ENCODE measurements at places on chromosomes 2 and 18.

DNA sequence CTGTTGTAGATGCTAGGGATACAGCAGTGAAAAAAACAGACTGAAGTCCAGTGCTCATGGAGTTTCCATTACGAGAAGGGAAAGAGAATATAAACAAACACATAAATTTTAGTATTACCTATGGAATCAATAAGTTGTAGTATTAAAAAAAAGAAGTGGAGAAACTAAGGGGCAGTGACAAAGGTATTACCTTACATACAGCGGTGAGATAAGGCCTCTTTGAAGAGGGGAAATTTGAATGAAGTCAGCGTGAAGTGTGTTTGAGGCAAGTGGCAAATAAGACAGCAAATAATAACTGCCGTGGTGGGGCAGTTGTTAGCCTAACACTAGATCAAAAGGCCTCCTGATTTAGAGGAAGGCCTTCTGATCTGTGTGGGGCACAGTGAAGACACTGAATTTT, 57.9 kb downstream of the TLK1 start:
- no peak for DNase-seq

DNA sequence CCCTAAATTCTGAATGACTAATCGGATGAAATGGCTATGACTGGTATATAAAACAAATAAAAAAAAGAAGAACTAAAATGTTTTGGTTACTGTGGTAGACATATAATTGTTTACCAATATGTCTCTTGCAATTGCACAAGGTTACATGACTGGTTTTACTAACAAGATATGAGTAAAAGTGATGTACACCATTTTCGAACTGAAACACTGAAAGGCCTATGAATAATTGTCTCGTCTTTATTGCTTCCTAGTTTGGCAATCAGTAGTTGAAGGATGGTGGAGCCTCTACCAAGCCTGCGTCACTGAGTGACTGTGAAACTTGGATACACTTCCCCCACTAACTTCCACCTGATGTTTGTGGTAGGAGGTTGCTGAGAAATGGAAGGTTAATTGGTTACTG, 16.5 kb downstream of the CDH19 start:
- DNase-seq: no peak

GRCh38 chr2:45992021-45992740, 305.0 kb upstream of the EPAS1 start:
- DNase-seq: no peak

DNA sequence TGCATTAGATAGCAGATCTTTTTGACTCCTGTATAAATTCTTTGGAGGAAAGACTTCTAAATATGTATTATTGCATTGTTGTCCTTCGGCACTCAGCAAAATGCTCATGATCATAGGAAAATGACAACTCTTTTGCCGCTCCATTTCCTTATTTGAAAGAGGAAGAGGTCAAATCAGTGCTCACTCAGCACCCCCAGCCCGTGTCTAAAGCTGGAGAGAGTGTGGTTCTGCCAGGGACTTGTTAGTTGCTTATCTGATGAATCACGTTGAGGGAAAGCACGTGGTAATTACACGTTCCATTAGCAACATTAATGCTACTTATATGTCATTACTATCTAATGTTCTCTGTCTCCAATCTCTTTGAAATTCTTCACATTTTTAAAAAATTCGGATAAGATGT, 46.0 kb upstream of the MBP start:
- no peak for DNase-seq

DNA sequence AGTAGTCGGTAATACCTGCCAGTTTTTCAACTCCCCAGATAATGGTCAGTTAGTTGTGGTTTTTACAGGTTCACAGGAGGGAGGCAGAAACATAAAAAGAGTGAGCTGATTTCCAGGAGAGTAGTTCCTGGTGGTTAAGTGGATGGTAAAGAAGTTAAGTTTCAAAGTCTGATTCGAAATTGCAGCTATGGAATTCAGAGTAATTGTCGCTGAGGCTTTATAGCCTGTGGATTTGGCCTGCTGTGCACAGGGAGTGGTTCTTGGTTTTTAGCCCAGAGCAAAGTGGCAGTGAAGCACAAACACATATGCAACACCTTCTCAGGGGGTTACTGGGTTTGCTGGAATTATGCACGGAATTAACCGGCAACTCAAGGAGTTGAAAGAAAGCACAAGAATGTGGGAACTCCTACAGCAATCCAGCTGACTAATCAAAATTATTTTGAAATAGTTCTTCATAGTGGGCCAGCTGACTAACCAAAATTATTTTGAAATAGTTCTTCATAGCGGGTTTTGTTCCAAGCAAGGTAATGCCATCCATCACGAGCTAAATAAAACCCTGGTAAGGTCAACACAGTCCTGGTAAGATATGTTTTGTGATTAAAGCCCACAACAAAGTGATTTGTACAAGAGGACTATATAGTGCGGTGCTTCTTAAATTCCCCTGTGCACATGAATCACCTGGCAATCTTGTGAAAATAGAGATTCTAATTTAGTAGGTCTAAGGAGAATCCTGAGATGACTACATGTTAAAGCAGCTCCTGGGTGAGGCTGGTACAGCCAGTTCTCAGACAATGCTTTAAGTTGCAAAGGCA, 94.4 kb downstream of the SGPP2 start:
- no peak for DNase-seq

- DNase-seq: no peak
Observed at GRCh38 chr2:226793646-226794045, 6.0 kb downstream of the IRS1 start.

- no peak for DNase-seq
Observed at GRCh38 chr2:55408098-55408882, 11.4 kb downstream of the CCDC88A start.

DNA sequence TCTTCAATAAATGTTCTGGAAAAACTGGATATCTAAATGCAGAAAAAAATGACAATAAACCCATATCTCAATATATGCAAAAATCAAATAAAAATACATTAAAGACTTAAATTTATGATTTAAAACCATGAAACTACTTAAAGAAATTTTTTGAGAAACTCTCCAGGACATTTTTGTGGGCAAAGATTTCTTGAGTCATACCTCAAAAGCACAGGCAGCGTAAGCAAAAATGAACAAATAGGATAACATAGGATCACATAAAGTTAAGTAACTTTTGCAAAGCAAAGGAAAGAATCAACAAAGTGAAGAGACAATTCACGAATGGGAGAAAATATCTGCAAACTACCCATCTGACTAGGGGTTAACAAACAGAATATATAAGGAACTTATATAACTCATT, 1545.5 kb downstream of the SUCLG1 start:
- no peak for DNase-seq

DNA sequence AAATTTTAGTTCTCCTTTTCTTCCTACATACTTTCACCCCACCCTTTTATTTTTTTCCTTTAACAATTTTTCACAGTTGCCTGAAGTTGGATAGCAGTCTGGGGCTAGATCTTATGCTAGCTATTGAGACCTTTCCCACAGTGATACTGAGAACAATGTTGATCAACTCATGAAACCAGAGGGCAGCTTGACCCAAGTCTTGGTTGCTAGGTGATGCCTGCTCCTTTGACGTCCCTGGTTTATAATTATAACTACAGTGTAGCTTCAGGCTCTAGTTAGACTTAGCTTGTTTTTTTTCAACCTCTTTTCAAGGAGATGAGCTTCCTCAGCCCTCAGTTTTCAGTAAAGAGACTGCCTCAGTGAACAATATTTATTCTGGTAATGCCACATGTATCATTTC, 648.5 kb downstream of the IRS1 start:
- DNase-seq: no peak

DNA sequence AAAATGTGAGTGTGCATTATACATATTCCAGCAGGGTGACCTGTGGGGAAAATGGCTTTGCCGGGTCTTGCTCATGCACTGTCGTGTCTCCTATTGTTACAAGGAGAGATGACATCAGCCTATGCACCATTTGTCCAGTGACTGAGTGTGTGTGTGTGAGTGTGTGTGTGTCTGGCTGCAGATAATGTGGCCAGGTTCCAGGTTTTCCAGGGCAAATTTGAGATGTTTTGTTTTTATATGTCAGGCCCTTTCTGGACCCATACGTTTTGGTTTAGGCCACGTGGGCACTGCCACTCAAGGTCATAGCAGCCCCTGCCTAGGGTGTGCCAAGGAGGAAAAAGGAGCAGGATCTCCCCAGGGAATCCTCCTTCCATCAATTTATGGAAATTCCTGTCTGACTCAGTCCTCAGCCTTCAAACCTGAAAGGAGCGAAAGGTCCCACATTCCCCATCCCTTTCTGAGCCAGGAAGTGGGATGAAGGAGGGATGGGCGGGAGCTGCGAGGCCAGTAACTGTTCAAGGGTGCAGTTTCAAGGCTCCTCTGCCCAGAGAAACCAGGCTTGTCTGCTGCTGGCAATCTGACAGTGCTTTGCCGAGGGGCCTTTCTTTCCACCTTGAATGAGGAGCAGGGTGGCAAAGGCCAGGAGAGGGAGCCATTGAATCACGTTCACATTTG, 93.0 kb upstream of the SMAD2 start:
- no peak for DNase-seq

DNA sequence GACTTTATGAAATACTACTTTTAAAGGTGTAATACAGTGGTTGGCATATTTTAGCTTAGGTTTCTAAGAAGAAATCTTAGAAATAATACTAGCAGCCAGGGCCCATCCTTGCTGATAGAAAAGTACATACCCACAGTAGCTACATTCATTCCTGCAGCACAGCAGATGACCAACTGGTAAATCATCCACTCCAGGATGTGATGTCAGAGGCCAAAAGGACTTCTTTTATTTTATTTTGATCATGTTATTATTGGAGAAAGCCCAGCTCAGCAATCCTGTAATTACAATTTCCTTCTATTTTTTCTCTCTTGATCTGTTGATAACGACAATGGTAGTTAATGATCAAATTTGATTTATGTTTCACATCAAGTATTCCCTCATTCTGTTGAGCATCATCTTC, 18.0 kb upstream of the TTN start:
- DNase-seq: no peak

GRCh38 chr2:233118648-233119000, 58.5 kb downstream of the INPP5D start:
- DNase-seq: no peak

DNA sequence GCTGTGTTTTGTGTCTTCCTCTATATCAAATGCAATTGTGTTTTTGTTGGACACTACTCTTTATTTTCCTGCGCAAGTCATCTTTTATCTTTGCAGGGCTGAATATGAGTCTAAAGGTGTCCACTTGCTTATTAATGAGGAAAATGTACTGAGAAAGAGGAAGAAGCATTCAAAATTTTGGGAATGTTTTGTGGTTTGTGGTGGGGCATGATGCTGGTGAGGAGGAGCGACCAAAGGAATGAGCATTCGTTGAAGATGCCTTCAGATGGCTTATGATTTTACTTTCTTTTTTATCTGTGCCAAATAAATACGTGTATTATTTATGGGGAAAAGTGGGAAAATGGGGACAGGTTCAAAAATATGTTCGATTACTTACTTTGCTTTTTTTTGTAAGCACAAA, 63.9 kb upstream of the SMIM21 start:
- DNase-seq: no peak

DNA sequence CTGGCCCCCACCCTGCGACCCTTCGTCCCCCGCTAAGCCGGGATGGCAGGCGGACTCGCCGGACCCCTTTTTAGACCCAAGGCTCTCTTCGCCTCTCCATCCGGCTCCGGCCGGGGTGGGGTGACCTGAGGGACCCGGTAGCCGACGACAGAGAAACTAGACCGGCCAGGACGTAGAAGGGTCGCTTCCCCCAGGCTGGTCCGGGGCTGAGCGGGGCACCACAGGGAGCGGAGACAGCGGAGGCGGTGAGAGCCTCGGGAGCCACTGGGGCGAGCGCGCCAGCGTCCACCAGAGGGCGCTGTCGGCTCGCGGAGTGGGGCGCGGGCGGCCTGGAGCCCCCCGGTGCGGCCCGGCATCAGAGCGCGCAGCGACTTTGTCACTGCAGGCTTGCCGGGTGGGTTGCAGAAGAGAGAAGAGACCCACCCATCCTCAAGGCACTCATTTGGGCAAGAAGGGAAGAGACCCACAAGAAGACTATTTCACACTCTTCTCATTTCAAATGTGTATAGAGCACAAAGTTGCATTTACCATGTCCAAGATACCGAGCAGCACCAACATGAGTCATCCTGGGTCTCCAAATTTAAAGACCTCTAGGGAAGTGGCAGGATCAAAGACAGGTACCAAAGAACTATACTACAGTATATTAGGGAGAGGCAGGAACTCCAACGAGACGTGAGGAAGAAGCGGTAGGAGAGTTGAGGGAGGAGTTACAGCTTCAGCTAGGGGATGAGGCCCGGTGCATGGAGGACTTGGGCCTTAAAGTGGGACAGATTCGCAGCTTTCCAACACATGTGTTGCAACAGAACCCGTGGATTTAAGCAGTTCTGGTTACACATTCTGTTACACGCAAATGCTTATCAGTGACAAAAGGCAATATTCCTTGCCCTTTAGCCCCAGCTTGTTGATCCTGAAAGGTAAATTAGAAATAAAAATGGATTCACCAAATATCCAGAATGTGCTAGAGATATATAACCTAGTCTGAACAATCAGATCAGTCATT, 7.6 kb upstream of the PRKCE start:
- DNase-seq: peak; percentile 20

DNA sequence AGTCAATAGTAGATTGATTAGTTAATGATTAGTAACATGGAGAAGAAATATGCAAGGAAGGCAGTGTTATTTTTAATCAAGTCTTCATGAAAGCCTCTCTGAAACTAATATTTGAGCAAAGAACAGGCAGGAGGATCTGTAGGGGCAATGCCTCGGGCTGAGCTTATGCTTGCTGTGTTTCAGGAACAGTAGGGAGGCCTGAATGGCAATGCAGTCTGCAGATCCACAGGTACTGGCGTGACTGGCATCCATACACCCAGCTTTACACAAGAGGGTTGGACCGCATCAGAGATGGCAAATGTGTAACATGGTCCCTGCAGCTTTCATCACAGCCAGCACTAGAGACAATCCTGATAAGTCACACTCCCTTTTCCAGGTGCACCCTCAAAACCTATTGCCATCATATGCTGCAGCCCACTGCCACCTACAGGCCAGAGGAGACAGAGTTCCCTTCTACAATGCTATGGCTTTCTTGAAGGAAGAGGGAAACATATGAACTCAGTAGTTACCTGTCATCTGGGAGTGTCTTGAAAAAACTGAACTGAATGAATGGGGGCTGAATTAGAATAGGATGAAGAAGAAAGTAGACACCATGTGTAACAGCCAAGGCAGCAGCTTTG, 582.4 kb upstream of the RAB6C start:
- no peak for DNase-seq

DNA sequence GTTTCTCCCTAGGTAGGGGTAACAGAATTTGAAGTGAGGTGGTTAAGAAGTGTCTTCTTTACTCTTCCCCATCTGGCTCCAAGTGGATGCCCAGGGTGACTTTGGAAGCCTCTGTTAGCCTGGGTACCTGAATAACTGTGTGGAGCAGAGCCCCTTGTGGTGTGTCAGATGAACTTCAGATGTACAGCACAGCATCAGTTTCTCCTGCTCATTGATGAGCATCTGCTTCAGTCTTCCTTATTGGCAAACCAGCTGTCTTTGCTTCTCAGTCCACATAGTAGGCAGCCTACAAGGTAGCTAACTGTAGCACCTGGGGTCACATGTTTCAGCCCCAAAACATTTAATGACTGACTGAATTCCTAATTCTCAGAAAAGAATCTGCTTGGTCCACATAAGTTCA, 56.2 kb upstream of the ATP8B1 start:
- DNase-seq: no peak

All from NCI-H524 treated with DMSO at 0.1 percent for 48 hours (cell line).